ENCODE measurements at places on chromosomes 11 and 22. TPM values are rescaled to one million over a fixed set of nuclear protein-coding genes. Genes with fewer than 3 reads are reported as not detected.

TSPAN4 gene
- 11.1 TPM for total RNA-seq

NRXN2 gene
- 0.38 TPM for total RNA-seq

MRGPRX3 gene
- total RNA-seq, result not detected

DNA sequence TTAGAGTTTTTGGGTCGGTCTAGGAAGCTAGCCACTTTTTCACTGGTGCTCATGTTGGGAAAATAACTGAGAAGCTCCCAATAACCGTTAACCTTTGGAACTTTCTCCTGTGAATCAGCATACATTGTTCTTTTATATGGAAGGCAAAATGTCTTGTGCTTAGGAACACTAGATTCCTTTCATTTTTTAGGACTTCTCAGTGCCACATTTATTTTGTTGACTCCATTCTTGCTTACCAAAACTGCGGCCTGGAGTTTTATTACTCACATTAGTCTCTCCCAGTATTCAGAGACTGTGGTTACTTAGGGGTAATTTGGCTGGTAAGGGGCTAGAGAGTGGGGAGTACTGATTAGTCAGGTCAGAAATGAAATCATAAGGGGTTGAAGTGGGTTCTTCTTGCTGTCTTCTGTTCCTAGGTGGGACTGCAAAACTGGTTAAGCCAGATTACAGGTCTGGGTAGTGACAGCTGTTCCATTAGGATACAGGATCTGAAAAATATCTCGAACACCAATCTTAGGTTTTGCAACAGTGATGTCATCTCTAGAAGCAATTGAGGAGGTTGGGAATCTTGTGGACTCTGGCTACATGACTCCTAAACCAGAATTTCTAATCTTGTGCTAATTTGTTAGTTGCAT, 631.4 kb upstream of the LUZP2 start:
- no peak for DNase-seq

- DNase-seq, result no peak
Observed at GRCh38 chr11:87266751-87267150, 229.0 kb downstream of the TMEM135 start.

GRCh38 chr22:36425977-36426523, 38.3 kb upstream of the MYH9 start:
- DNase-seq, result no peak

- no peak for DNase-seq
Observed at GRCh38 chr11:31814176-31814868, 3.2 kb upstream of the PAX6 start.

- no peak for DNase-seq
Observed at GRCh38 chr11:82842019-82842418, 58.2 kb downstream of the PRCP start.

IL17REL gene
- total RNA-seq, result not detected

GRCh38 chr11:117959438-117960149, 26.6 kb upstream of the IL10RA start:
- no peak for DNase-seq

SC5D gene
- total RNA-seq, result 75.8 TPM
